ENCODE measurements at places on chromosomes 13 and 19. TPM values are rescaled to one million over a fixed set of nuclear protein-coding genes. Genes with fewer than 3 reads are reported as not detected.

DNA sequence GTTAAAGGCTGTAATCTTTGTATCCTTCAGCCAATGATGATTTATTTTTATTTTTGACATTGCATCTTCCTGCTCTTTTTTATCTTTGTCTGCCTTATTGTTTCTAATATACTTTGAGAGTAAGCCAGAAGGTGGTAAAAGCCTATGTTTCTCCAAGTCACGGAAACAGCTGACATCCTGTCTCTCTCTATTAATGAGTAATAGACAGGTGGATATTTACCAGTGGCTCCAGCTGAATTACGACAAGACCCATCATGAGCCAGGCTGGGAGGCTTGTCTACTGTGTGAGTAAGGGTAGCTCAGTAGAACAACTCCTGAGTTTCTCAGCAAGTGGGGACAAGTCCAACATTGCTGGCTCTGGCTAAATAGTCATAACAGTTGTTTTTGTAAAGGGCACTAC is 166.6 kb downstream of the NDFIP2 start:
- DNase-seq: no peak

TMEM255B gene
- 0.38 TPM for total RNA-seq

DNA sequence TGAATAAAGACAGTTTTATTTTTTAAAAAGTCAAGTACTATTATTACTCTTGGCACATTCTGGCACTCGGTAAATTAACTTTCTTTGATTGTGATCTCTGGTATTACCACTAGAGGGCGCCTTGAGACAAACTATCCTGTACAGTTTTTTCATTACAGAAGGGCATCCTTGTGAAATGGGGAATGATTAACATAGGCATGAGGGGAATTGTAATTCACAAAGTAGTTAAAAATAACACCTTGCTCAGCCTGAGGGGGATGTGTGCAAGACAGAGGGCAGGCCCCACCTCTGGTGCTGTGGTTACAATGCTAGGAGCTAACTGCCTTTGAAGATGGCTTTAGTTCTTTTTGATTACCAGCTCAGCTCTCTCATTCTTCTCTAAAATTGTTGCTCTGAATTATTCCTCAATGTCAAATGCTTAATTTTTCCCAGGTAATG is 24.2 kb upstream of the C1QTNF9B start:
- DNase-seq: no peak

DNA sequence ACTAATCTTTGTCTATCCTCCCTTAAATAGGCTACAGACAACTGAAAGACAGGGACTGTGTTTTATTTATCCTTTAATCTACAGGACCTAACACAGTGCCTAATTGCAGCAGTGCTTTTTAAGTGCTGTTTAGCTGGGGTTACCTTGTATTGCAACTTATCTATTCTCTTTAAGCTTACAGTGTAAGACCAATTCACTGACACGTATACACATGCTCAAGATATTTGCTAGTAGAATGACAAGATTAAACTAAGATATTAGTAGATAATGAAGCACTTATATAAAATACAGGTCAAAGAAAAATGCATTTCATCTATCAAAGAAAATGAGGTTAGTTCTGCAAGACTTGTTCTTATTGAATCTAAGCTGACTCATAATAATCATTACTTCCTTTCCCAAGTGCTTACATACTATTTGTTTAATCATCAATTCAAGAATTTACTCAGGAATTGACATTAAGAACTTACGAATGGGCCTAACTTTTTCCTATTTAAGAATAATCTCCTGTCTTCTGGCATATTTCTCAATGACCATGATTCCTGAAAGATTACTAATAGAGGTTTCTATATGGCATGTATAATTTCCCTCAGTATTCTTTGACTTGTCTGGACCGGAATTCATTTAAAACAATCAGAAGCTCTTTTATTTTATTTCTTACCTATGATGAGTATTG is 75.8 kb upstream of the MAB21L1 start:
- DNase-seq: no peak

DNA sequence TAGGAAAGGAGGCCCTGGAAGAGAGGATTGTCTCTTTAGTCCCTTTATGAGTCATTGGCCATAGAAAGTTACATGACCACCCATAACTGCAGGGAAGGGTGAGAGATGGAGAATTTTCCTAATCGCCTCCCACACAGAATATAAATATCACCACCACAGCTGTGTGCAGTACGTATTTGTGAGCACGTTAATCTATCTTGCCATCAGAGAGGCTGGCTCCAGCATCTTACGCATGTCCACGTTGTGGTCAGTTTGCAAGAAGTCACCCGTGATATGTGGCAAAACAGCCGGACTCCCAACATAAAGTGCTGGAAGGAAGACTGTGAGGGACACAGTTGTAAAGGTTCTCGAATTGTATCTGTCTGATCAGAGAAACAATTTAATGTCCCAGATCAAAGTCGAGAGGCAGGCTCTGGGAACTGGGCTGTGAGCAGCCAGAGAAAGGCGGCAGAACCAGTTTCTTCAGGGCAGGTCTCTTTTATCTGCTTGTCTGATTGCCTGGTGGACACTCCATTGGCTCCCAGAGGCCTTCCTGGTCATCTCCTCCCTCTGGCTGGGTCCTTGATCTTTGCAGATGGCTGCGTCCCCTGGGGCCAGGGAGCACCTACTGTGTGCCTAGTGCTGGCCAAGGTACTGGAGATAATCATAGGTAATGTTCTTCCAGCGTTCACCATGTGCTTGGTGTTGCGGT is 74.9 kb downstream of the SIPA1L3 start:
- no peak for DNase-seq

DNA sequence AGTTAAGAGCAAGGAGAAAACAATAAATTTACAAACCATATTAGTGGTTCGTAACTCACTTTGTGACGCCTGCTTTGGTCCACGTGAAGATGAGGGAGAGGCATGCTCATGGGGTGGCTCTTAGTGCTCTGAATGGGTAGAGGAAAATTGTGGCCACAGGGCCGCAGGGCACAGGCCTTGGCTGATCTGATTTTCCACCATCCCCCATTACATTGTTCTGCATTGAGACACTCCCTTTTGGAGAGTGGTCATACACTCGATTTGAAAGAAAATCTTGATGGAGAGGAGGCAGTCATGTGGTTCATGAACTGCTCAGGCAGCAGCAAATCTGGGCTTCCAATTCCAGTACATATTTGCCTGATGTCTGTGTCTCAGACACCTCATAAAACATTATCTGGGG is 815.2 kb downstream of the UQCRFS1 start:
- DNase-seq: no peak

DNA sequence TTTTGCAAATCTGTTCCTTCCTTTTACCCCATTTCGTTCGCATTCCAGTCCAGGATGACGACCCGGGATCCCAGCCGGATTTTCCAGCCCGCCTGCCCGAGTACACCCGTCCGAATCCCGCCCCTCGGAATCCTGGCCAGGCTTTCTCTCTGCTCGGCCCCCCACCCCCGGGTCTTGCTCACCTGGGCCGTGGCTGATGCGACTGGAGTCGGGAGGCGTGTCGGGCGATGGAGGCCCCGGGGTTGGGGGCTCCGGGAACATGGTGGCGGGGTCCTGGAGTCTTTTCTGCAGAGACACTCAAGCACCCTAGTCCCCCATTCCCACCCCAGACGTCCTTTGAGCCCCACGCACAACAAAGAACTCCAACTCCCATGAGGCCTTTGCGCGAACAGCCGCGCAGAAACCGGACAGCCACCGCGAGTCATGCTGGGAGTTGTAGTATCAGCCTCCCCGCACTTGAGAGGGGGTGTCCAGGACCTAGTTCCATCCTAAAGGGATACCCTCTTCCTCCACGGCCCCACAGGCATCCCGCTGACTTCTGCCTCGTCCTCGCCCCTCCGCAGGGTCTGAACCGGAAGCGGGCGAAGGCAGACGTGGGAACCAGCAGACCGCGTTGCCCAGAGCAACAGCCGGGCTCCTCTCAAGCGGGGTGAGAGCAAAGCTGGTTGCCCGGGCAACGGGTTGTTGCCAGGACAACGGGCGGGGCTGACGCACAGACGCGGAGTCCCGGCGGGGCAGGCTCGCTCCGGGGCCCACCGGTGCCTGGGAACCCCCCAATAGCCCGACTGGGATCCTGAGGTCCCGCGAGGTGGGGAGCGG is 1.1 kb downstream of the SYT5 start:
- DNase-seq: peak; percentile 98

GRCh38 chr19:1227304-1228054 is 10.3 kb downstream of the CBARP start:
- DNase-seq: no peak

DNA sequence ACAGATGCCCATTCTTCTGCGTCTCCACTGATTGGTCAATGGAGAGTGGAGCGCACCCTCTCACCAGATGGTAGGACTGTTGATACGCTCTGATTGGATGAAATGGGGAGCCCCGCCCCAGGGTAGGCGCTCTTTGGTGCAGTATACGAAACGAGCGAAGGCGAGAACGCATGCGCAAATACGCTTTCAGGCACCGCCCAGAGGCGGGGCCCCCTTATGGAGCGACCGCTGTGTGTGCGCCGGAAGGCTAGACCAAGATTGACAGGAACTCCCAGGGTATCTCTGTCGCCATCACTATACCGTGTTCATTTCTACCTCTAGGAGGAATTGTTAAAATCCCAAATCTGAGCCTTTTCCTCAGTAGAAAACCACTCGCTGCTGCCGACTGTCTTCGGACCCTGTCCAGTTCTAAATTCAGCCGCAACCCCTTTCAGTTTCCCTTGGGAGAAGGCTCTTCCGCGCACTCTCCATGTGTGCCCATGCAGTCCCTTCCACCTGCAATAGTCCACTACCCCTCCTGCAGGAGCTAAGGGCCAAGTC is 720 bp upstream of the HNRNPL start:
- no peak for DNase-seq

DNA sequence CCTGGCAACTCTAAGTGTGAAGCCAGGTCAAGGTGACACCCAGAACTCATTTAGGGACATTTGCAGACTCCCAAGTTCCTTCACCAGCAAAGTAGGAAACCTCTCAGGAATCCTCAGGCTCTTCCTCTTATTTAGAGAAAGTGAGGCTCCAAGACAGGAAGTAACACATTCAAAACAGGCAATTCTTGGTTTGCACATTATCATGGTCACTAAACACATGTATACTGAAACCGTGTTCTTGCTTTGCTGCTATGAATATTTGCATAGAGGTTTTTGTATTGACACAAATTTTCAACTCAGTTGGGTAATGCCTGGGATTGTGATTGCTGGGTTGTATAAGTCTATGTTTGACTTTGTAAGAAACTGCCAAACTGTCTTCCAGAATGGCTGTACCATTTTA is 13.2 kb upstream of the URI1 start:
- DNase-seq: no peak

GRCh38 chr13:45219123-45219891 is 18.5 kb upstream of the KCTD4 start:
- no peak for DNase-seq

DNA sequence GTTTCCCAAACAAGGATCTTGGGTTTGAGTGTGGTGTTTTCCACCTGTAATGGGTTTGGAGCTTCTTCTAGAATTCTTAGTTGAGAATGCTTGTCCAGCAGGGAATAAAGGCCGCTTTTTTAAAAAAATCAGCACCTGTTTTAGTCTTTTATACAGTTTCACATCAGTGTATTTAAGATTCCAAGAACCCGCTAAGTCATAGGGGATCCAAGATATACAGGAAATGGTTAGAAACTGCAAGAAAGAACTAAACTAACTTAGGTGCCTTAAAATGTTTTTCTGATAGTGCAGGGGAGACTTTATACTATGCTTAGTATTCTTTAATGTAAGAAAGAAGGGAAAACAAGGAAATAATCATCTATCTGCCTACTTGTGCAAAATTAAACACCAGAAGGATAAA is 74.7 kb downstream of the C13orf42 start:
- DNase-seq: no peak

OR7A5 gene
- total RNA-seq: not detected

GPI gene
- total RNA-seq: 132 TPM

- DNase-seq: no peak
Observed at GRCh38 chr13:48977973-48978372, 2.3 kb downstream of the FNDC3A start.

FLT3LG gene
- 65.7 TPM for total RNA-seq

- DNase-seq: no peak
Observed at GRCh38 chr19:15265214-15265849, 33.1 kb upstream of the EPHX3 start.

DNA sequence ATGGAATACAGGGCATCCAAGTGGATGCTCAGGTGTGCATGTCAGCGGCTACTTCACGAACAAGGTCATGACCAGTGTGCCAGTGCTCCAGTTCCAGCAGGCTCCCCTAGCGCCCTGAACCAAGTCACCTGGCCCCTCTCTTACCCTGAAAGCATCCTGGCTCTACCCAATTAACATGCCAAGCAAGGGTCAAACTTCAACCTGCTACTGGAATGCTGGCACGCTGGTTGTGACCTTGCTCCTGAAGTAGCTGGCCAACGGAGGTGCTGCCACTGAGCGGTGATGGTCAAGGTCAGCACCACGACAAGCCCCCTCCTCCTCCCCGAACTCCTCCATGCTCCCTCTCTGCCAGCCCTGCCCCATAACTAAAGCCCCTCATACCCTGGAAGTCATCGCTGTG is 96.0 kb downstream of the CRYL1 start:
- no peak for DNase-seq

DNA sequence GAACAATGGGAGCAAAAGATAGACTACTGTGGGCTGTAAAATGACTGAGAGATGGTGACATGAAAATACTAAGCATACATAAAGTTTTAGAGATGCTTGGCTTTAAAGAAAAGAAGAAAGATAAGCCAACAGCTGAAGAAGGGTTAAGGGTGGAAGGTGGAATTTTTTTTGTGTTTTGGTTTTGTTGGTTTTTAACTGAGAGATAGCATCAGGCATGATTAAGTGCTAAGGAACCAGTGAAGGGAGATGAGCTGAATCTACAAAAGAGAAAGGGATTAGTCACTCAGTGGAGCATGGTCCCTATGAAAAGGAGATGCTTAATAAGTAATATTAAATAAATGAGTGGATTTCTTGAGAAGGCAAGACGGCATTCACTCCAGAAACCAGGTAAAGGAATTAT is 12.5 kb upstream of the TBC1D4 start:
- no peak for DNase-seq

KANK3 gene
- total RNA-seq: 5.7 TPM

DNA sequence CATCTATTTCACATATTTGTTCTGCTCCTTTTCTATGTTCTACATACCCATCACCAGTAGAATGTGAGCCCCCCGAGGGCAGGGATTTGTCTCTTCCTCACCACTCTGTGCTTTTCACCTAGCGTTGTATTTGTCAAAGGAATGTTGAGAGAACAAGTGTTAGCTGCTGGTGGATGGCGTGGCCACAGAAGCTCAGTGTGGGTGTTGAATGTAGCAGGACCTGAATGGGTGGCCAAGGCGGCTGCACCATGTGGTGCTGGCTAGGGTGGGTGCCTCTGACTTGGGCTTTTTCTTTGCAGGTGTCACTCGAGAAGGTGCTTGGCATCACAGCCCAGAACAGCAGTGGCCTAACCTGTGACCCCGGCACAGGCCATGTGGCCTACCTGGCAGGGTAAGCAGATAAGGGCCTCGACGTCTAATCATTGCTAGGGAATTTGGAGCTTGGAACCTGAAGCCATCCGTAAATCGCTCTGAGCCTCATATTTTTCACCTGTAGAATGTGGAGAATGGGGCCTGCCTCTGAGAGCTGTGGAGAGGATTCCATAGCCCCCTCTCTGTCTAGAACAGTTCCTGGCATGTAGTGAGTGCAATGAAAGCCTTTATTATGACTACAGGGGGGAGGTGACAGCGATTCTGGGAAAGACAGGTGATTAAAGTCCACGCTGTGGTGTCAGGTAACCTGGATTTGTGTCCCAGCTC is 3.9 kb downstream of the WDR62 start:
- no peak for DNase-seq
